ENCODE measurements at places on chromosomes 2 and 18.

- no peak for DNase-seq
Measured at GRCh38 chr2:178264211-178264610, 69.9 kb downstream of the OSBPL6 start.

- no peak for DNase-seq
Measured at GRCh38 chr2:174764280-174765255, at the start of gene CHRNA1. Gene CHRNA1 (minus strand): TSS chr2:174764472. CDS start chr2:174764394, 78 bp downstream.

DNA sequence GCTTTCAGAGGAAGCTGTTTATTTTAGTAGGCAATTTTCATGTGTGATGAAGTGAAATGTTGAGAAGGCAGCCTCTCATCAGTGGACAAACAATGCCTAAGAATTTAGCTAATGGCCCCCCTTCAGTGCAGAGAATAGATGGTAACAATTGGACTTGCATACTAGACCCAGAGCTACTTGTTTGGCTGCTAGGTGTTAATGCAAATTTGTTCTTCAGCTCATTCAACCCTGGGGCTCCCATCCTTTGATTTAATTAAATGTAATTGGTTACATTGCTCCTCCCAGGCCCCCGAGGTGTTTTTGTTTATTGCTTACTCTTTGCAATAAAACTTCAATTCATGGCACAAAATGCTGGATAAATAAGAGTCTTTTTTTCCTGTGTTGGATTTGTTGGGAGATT lies 68.6 kb downstream of the CAMKMT start:
- DNase-seq, result no peak

- no peak for DNase-seq
Measured at GRCh38 chr2:152546230-152546837, 170.9 kb downstream of the PRPF40A start.

DNA sequence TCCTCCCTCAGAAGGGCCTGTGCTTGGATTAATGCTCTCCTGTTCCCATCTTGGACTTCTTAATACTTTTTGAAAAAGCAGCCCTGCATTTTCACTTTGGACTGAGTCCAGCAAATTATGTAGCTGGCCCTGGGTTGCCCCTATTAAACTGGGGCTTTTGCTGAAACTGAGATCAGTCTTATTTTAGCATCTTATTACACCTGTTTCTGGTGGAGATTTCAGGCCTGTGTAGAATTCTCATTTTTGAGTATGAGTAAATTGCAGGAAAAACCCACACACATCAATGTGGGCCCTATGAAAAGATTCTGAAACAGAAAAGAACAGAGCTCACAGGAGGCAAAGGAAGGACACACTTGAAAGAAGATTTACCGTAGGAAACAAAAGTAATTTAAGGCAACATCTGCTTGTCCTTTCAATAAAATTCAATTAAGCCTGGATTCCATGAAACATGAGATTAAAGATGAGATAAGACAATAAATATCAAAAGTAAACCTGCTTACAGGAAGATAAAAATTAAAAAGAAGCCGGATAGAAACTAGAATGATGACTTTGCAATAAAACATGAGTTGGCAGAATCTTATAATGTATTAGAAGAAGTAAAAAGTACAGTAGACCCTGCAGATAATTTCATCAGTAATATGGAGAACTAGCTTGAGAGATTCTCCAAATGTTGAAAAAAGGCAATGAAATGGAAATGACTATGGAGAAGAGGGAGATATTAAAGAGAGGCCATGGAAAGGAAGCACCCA lies 90.7 kb upstream of the GCFC2 start:
- DNase-seq, result no peak

- DNase-seq, result no peak
Measured at GRCh38 chr2:100453853-100454252, 16.4 kb upstream of the NMS start.

DNA sequence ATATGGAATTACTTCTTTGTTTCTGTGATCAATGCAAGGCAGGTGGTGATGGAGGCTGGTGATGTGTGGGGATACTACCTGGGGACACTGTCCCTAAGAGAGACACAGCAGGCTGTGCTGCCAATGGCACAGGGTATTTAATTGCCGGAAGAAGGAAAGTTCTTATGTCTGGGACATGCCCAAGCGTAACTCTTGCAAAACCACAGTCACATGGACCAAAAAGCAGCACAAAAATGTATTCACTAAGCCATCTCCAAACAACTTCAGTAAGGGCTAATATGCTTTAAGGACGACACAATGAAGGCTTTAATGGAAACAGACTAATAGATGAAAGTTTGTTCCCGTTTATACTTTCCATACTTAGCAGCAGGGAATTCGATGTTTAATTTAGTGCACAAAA lies 49.7 kb upstream of the AP1S3 start:
- DNase-seq, result no peak

DNA sequence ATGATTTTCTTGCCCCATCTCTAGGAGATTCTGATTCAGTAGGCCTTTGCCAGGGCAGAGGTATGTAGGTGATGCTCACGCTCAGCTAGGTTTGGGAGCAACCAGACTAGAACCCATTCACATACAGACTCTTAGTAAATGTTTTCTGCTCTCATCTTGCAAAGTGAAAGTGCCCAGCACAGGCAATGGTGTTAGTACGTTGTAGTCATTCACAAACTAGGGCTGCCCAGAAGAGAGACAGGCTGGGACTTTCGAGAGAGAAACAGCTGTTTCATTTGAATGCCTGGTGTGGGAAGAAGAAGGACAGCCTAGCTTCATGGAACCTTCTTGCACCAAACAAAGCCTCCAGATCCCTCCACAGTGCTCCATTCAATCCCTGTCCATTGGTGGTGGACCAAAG lies 19.4 kb downstream of the DDX18 start:
- no peak for DNase-seq

DNA sequence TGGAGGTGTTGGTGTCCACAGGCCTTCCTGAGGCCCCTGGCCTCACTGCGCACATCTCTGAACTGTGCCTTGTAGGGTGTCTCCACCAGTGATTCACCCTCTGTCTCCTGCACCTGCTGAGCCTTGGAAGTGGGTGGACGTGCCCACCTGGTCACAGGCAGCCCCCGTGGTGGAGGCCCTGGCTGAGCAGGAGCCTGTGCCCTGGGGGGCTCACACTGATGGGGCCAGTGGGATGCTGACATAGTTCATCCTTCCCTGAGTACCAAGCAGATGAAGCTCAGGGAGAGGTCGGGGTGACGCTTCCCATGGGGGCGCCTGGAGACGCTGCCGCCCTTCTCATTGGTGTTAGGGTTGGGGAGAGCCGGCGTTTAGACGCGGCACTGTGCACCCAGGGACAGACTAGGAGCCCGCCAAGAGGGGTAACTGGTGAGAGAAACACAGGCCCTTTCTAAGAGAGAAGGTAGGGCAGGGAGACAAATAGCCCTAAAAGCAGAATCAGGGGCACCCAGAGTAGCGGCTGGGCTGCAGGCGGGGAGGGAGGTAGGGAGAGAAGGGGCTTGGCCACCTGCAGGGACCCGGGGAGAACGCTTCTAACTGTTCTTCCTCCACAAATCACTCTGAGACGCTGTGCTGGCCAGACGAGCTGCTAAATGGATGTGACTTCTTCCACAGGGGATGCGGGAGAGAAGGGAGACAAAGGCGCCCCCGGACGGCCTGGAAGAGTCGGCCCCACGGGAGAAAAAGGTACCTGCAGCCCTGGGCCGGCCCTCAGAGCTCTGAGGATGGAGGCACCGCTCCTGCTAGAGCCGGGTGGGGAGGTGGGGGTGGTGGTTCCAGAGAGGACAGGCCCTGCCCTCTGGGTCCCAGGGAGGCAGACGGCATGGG lies 18.0 kb downstream of the COLEC11 start:
- DNase-seq, result no peak

- DNase-seq, result no peak
Measured at GRCh38 chr2:60405271-60405919, 148.1 kb downstream of the BCL11A start.

- no peak for DNase-seq
Measured at GRCh38 chr18:9647496-9648323, 33.4 kb upstream of the PPP4R1 start.

DNA sequence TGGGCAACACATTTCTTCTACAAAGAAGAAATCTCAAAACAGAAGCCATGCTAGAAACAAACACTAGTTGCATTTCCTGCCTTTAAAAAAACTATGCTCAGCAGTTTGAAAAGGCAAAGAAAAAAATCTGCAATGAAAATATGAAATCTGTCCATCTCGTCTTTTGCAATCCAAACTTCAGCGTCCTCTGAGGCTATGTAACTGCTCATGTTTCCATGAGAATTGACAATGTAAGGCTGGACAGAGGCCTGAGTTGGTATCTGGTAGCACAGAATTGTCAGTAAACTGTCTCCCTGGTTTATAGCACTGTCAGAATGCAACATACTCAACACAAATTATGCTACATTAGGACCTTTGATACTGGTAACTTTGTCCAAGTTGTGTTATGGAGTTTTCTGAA lies 429.9 kb downstream of the ARHGAP15 start:
- DNase-seq, result no peak

GRCh38 chr2:88658326-88658725 lies 31.1 kb upstream of the EIF2AK3 start:
- DNase-seq, result no peak

GRCh38 chr2:105215586-105216192 lies 25.9 kb upstream of the GPR45 start:
- no peak for DNase-seq

DNA sequence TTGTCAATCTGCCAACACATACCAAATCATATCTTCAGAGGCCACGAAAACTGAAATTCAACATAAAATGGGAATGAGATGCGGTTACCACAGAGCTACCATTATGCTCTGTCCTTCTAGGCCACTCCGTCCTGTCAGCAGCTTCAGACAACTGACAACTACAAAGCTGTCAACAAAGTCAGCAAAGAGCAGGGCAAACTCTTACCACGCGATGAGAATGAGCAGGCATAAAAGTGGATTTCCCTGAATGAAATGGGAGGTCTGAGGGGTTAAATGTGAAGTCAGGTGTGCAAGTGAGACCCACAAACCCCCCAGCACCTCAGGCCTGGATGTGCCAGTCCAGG lies 130.1 kb downstream of the LNPK start:
- DNase-seq, result no peak

DNA sequence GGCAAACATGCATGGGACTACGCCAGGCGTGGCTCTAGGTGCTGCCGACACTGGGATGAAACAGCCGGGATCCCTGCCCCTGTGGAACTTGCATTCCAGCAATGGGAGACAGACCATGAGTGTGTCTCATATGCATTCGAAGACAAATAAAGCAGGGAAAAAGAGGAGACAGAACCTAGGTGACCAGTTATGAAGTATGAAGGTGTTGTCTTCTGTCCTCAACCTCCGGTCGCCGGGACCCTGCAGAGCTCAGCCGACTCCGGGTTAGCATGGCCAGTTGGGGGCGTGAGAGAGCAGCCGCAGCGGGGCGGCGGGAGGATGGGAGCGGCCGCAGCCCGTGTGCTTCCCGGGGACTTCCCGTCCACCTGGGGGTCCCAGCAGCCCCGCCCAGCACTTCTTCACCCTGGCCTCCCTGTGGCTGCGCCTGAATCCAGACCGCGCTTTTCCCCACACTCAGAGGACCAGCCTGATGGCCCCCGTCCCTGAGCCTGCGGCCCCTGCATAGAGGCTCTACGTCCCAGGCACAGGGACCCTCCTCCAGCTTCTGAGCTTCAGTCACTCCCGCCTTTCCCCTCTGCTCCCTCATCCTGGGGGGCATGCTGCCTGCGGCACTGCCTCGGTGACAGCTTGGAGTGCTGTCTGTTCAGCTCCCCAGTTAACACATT lies 11.4 kb downstream of the ID2 start:
- DNase-seq, result no peak

- no peak for DNase-seq
Measured at GRCh38 chr2:188678882-188679281, 295.3 kb upstream of the COL3A1 start.

- no peak for DNase-seq
Measured at GRCh38 chr2:145845207-145845894, 1325.4 kb upstream of the ZEB2 start.

DNA sequence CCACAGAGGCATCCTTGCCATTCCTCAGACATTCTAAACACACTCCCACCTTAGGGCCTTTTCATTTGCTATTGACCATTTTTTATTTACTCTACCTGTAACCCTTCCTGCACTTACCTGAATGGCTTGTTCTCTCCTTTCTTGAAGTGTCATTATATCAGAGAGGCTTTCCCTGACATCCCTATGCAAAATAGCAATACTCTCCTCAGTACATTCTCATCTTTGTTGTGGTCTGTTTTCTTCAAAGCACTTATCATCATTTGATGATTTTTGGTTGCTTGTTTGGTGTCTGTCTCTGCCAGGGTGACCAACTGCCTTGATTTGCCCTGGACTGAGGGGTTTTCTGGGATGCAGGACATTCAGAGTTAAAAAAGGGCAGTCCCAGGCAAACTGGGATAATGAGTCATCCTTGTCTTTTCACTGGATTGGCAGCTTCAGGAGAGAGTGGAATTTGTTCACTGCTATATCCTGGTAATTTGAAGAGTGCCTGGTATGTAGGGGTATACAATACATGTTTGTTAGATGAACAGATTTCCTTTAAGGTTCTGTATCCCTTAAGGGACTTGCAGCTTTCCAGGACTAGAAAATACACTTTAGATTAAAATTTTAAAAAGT lies 102.4 kb downstream of the BABAM2 start:
- no peak for DNase-seq

DNA sequence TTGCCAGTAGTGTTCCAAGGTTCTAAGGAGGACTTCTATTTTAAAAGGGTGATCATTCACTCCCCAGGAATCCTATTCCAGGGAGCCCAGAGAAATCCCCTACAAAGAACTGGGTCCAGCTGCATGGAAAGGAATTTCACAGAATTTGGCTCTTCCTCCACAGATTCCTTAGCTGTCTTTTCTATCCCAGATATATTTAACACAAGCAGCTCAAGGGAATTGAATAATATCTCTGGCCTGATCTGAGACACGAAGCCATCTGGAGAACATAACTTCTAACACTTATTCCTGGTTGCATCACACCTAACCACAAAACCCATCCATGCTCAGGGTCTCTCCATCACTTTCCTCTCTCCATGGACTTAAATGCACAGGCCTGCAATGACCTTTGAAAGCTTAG lies 306.7 kb upstream of the ACVR2A start:
- DNase-seq, result no peak

GRCh38 chr2:237729681-237730475 lies 68.7 kb upstream of the RBM44 start:
- no peak for DNase-seq

- no peak for DNase-seq
Measured at GRCh38 chr2:118056165-118056534, 32.1 kb upstream of the INSIG2 start.

DNA sequence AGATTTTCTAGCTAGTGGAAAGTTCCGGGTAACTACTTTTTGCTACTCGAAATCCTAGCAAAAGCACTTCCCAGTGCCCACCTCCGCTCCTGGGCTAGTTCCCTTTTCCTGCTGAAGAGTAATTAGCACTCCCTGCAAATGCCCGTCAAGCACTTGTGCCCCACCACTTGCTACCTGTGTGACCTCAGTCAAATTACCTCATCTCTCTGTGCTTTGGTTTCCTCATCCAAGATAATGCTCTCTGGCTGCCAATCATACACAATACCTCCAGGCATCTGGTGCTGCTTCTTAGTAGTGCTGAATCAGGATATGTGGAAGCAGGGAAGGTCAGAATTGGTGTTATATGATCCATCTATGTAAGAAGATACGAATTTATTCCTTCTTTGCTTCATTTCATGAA lies 102.1 kb upstream of the CDCA7 start:
- no peak for DNase-seq

All from activated T-helper 1 cell treated with anti-CD3 and anti-CD28 coated beads, Interleukin-2, amount 50 U/mL, for 16 hours (primary cell).